Activated effector memory CD4-positive, alpha-beta T cell treated with anti-CD3 and anti-CD28 coated beads, Interleukin-2, amount 50 U/mL, for 16 hours (primary cell): ENCODE measurements at places on chromosomes 12 and 14.

DNA sequence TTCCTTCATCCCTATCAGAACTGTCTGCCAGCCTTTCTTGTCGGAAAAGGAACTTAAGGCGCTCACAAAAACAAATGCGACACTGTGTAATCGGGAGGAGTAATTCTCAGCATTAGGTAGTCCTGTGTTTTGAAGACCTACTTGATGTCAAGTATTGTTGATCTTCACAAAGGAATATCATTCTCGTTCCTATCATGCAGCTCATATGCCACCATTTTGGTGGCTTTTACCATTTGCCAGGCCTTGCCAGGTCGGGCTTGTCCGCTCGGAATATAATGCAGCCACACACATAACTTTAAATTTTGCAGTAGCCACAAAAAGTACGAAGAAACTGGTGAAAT is 903 bp upstream of the PPP4R3A start:
- no peak for DNase-seq

DNA sequence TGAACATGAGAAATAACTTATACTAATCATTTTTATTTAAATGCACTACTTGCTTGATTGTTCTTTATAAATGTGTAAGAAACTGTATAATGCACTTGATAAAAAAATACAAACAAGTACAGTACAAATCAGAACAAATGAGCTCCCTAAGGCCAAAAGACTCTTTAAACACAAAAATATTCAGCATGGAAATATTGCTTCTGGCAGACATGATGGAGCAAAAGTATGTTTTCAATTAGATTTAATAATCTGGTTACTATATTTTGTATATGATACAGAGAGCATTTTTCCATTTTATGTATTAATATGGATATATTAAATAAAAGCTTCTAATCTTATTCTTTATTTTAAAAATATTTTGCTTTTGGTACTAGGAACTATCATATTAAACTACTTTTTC is 800.2 kb upstream of the LRFN5 start:
- DNase-seq, result no peak

GRCh38 chr12:100229876-100230275 is 29.3 kb downstream of the ACTR6 start:
- DNase-seq, result no peak

DNA sequence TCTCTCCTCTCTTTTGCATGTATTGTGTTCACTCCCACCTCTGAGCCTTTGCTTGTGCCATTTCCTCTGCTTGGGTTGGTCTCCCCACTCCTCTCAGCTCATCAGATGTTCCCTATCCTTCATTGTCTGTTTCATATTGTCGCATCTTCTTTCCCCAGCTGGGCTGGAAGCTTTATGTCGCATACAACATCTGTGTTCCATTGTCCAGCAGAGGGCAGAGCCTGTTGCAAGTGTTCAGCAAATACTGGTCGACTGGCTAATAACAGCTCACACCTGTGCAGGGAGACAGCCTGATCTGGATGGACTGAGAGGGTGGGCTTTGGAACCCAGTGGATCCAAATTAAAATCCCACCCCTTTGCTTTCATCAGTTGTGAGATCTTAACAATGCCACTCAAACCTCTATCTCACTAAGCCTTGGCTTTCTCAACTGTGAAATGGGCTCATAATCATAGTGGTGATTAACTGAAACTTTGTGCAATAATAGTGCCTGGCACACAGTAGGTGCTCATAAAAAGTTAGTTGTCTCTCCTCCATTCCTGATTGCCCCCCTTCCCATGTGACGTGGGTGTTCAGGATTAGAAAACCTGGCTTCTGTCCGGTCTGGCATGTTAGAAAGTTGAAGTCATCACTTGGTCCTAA is 75.8 kb downstream of the RIN3 start:
- no peak for DNase-seq

DNA sequence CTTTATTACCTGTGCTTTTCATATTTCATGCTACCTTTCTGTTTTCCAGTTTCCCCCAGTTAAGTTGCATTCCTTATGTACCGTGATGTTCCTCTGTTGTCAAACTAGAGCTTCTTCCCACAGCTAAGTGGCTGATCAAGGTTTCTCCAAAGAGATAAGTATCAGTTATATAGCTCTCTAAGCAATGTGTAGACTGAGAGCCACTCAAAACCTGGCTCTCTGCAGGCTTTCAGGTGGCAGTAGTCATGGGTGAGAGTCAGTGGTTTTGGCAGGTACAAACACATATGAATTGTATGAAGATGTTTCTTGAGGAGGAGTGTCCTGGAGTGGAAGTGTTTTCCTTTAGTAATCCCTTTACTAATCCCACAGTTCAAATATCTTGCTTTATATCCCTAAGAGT is 28.4 kb downstream of the TXNRD1 start:
- no peak for DNase-seq

DNA sequence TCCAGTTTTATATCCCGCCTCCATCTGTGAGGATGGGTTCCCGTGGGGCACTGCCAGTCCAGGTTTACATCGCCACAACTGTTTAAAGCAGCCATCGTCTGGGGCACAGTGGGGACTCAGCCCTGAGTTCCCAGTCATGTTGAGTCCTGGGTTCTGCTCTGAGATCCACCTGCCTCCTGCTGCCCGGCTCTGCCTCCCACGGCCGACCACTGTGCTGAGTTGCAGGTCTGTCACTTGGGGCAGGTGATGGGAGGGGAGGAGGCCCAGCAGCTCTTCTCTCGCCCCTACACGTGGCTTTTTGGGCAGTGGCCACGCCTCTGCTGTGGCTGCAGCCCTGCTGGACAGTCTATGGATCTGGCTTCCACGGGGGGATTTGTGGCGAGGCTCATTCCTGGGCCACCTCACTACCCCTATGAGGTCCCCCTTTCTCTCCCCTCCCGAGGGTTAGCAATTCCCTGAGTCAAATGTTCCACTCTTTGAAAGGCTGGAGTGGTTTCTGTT is 143.0 kb downstream of the ADGRD1 start:
- DNase-seq, result peak; percentile 43
